Activated T-helper 17 cell treated with anti-CD3 and anti-CD28 coated beads, Interleukin-2, amount 50 U/mL, for 72 hours (primary cell): ENCODE measurements at places on chromosomes 1 and 21. TPM values are rescaled to one million over a fixed set of nuclear protein-coding genes. Genes with fewer than 3 reads are reported as not detected.

KRTAP12-2 gene
- not detected for total RNA-seq

SERPINC1 gene
- total RNA-seq = 0.35 TPM

RPE65 gene
- total RNA-seq = not detected

NPPA gene
- total RNA-seq = not detected

BARHL2 gene
- not detected for total RNA-seq
